ENCODE measurements at places on chromosomes 6 and 20.

- no peak for DNase-seq
Observed at GRCh38 chr6:136696783-136697364, 95.4 kb downstream of the MAP3K5 start.

DNA sequence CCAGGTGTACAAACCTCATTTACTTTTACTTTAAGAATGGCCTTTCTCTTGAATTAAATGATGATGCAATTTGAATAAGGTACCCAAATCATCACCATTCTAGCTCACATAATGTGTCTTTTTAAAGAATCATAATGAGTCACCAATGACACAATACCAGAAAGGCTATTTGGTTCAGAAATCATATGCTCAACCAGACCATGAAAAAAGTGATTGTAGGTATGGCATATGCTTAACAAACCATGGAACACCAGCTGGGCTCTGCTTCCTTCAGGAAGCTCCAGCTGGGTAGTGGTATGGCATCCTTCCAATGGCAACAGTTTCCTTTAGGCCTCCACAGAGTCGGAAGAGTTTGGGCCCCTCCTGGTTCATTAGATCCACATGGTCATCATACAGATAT lies 128.2 kb downstream of the FRK start:
- no peak for DNase-seq

- DNase-seq = no peak
Observed at GRCh38 chr20:3890398-3890751, 1.2 kb downstream of the PANK2 start.

- no peak for DNase-seq
Observed at GRCh38 chr20:51154708-51155690, 132.1 kb upstream of the KCNG1 start.

DNA sequence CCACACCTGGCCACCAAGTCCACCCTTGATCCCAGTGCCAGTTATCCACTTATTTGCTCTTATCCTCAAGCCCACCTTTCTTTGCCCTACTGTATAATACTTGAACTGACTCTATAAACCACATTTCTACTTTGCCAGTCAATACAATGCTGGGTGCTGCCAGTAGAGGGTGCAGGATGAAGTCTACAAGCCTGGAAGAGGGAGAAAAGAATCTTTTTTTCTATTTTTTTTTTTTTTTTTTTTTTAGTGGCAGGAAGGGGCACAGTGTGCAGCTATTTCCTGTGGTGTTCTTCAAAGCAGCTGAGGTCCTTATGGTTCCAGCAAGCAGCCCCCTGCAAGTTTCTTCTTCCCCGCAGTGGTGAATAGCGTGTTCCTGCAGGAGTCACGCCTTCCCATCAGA lies 22.2 kb upstream of the GABRR1 start:
- no peak for DNase-seq

Data from activated CD4-positive, CD25-positive, alpha-beta regulatory T cell treated with anti-CD3 and anti-CD28 coated beads, Interleukin-2, amount 50 U/mL, for 16 hours (primary cell).